ENCODE measurements at places on chromosomes 2 and 18.
A peak's percentile ranks its signal among the peaks of the same experiment; 100 is the strongest.

DNA sequence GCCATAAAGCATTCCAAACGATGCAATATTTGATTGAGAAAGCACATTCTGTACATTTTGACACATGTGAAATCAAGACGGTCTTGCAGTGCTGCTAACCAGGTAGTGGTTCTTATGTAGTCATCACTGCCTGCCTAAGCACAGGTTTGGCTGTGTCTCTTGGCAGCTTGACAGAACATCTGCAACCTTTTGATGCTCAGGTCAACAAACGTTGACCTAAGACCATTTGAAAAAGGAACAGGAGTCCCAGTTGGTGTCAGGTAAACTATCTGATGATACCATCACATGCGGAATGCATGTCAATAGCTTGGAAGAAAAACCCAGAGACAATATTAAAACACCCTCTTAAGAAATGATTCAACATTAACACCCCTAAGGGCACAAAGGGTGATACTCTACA lies 80.7 kb downstream of the L3MBTL4 start:
- no peak for DNase-seq

DNA sequence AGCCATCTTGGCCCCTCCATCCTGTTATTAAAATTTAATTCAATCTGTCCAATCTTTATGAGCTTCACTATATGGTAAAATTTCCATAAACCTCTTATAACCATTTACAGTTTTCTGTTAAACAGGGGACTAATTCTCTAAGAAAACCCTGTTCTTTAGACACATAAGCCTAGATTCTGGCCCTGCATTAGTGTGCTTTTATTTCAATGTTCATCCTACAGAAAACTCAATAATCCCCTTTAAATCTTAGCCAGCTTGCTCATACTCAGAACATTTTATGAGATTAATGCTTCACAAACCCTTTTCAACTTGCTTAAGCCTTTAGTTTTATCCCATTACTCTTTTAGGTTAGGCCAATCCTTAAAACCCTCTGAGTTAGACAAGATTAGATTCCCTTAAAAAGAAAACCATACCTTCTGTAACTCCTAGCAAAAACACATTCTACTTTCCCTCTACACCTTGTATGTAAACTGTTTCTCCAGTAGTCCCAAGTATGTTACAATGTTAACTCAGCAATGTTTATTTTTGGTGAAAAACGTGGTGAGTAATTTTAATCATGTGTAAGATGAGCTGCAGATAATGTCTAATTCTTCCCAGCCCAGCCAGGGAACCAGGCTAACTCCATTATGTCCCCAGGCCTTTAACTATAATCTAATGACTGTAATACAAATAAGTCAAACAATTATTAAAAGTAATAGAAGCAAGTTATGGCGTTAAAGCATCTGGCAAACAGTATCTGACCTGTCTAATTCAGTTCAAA lies 1953.4 kb upstream of the LRRTM1 start:
- no peak for DNase-seq

GRCh38 chr18:4248686-4249085 lies 206.4 kb downstream of the DLGAP1 start:
- no peak for DNase-seq

DNA sequence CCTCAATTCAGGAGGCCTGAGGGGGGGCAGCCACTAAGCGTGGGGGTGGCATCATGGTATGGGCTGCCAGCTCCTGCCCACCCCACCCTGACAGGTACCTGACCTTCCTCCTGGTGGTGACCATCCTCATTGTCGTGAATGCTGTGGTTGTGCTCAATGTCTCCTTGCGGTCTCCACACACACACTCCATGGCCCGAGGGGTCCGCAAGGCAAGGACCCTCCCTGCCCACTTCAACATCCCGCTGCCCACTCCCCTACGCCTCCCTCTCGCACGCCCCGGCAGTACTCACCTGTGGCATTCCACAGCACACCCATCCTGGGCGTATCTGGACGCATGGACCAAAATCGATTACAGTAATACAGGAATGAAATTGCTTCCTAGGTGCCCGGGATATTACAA lies 4.0 kb downstream of the CHRNG start:
- no peak for DNase-seq

- DNase-seq = no peak
Measured at GRCh38 chr2:207385076-207385475, 144.7 kb upstream of the CREB1 start.

DNA sequence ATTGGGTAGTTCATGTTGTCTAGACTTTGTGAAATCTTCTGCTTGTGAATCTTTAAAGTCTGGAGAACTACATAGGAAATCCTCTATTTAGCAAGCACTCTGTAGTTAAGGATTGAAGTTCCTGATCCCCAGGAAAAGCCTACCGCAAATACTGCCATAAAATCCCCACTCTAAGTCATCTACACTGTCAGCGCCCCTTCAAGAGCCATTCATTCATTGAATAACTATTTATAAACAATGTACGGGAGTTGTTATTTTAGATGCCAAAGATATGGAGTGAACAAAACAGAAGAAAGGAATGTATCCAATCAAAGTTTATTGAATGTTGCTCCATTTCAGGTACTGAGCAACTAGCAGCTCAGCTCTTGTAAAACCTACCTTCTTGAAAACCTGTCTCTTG lies 36.5 kb upstream of the SLC39A10 start:
- DNase-seq = no peak

DNA sequence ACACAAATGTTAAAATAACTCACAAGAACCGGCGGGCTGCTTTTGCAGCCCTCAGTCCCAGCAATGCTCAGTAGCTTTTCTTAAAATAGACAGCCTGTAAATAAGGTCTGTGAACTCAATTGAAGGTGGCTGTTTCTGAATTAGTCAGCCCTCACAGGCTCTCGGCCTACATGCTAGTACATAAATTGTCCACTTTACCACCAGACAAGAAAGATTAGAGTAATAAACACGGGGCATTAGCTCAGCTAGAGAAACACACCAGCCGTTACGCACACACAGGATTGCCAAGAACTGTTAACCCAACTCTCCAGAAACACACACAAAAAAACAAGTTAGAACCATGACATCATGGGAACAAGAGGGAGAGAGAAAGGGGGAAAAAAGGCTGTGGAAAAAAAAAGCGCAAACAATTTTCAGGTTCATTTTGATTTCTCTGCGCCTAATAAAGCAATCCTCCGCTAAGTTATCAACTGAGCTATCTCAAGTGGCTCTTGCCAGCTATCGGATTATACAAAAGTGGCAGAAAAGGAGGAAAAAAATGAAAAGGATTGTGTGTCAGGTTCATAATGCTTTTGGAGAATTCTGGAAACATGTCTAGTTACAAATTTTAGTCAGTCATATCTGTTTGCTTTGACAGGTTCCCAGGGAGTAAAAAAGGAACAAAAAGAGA lies 89.1 kb downstream of the ZEB2 start:
- DNase-seq = no peak

GRCh38 chr2:48424866-48425265 lies 105.1 kb upstream of the STON1 start:
- no peak for DNase-seq

DNA sequence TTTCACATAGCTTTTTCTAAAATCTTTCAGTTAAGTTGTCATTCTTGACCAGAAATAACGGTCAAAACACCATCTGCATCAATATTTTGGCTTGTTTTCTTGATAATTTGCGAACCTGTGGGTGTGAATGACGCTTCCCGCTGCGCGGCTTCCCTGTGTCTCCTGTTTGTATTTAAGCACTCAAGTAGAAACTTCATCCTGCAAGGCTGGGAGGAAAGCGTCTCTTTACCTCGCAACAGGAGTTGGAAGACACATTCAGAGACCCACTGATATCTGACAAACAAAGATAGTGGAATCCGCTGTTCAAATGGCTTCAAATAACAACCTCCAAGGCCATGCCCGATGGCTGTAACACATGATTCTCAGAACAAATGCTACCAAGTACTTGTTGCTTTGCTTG lies 704.9 kb downstream of the DCDC2C start:
- DNase-seq = no peak

GRCh38 chr2:169110916-169111315 lies 41.6 kb downstream of the DHRS9 start:
- DNase-seq = no peak

DNA sequence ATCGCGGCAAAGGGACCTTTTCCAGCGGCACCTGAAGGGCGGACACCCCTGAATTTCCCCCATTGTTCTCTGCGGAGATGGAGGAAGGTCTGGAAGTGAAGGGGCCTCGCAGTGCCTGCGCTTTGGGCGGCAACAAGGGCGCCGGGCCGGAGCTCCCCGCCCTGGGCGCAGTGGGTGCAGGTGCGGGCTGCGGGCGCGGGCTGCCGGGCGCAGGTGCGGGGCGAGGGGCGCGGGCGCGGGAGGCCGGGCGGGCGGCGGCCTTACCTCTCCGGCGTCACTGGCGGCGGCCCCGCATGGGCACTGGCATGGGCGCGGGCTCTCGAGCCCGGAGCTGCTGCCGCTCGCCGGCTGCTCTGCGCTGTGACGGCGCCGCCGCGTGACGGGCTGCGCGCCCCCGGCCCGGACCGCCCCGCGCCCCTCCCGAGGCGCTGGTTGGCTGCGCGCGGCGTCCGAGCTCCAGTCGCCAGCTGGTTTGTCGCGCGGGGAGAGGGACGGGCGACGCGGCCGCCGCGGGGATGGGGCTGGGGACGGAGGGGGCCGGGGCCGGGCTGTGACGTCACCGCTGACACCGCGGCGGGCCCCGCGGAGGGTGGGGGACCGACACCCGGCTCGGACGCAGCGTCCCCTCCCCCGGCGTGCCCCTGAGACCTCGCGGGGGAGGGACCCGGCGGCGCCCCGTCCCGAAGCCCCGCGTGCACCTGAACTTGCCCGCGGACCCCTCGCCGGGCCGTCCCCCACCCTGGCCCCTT lies at the start of gene KIF1A:
Gene KIF1A, minus strand, starts transcription at position 362 of the 749 bp plus-strand sequence. CDS start 22,467 bp downstream, outside the sequence.
- peak; percentile 95 for DNase-seq

- no peak for DNase-seq
Measured at GRCh38 chr2:202723746-202724145, 89.0 kb downstream of the FAM117B start.

DNA sequence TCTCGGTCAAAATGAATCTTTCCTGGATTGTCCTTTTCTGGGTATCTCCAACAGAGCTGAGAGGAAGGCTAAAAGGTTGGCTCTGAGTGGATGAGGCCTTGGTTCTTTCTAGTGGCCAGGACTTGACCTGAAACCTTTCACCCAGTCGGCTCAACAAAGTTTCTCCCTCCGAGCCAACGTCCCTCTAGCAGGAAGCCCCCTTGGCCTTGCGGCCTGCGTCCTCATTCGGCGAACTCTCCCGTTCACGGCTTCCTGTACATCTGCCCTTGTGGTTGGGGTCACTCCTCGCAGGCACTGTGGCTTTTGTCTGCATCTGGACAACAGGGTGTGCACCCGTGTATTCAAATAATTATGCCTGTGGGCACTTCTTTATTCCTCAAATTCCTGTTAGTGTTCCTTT lies 9.4 kb upstream of the SIX3 start:
- DNase-seq = no peak

DNA sequence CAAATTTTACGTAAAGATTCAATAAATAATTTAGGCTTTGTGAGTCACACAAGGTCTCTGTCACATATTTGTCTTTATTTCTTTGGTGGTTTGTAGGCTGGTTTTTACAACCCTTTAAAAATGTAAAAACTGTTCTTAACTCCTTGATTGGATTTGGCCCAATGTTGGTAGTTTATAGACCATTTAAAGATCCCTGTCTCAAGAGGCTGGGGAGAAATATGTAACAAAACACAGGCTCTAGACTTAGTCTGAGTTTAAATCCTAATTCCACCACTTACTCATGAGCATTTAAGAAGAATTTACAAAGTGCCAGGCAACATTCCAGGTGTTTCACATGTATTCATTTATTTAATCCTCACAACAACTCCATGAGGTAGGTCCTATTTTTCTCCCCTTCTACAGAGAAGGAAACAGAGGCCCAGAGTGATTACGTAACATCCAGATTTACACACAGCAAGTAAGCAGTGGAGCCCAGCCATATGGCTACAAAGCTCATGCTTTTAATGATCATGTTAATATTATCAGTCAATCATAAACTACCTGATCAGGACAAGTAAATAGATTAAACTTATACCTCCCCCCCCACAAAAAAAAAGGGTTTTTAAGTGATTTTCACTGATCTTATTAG lies 416.6 kb upstream of the ACVR2A start:
- DNase-seq = no peak

- DNase-seq = no peak
Measured at GRCh38 chr2:124328397-124328796, 303.3 kb downstream of the CNTNAP5 start.

DNA sequence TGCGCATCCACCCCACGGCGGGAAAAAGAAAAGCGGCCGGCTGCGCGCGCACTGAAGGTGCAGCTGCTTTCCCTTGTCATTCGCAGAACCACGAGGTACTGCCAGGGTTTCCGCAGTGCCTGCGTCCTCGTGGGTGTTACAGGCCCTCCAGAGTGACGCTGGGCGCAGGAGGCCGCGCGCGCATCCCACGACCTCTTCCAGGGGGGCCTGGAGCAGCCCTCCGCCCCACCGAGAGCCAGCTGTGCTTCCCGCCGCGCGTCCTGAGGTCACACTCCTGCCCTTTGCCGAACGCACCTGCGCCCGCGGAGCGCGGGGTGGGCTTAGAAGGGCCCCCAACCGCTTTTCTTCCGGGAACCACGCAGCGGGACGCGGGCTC lies 378 bp upstream of the IAH1 start:
- no peak for DNase-seq

- DNase-seq = no peak
Measured at GRCh38 chr2:191382801-191383200, 137.6 kb downstream of the MYO1B start.

GRCh38 chr2:152740743-152741328 lies 22.4 kb downstream of the ARL6IP6 start:
- no peak for DNase-seq

DNA sequence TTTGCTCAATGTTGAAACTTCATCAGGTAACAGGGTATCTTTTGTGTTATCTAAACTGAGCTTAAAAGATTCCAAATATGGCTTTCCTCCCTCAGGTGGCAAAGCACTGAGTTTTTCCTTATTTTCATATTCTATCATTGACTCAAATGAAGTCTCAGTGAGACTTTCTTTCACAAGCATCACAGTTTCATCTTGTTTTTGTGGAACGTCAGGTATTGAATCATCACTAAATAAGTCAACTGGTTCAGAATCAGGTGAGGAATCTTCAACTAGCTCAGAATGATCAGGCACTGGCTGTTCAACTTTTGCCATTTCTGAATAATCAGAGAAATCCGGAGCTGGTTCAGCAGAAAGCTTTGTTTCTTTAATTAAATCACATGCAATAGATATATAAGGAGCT lies 24.6 kb downstream of the RTN4 start:
- no peak for DNase-seq

GRCh38 chr2:240387669-240388358 lies 47.6 kb upstream of the GPC1 start:
- DNase-seq = peak; percentile 29

- DNase-seq = peak; percentile 21
Measured at GRCh38 chr2:161239326-161240109, 68.7 kb upstream of the PSMD14 start.
